ENCODE measurements at places on chromosomes 2 and 18.
A peak's percentile ranks its signal among the peaks of the same experiment; 100 is the strongest.

DNA sequence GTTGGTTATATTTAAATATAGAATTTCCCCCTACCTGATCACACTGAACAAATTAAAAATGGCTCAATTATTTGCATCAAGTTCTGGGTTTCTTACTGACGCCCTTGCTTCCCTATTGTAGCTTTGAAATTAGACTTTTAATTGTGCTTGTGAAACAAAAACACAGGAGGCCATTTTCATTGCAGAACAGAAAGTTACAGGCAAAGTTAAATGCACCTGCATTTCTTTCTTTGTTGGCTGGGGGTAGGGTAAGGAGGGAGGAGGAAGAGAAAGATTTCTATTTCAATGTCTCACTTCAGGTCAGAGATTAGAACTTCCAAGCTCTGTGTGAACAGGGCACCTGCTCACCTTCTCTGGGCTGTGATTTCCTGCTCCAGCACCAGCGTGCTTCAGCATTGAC, 199.6 kb downstream of the BCL11A start:
- no peak for DNase-seq

GRCh38 chr2:32260376-32260775, 4.3 kb downstream of the NLRC4 start:
- no peak for DNase-seq

DNA sequence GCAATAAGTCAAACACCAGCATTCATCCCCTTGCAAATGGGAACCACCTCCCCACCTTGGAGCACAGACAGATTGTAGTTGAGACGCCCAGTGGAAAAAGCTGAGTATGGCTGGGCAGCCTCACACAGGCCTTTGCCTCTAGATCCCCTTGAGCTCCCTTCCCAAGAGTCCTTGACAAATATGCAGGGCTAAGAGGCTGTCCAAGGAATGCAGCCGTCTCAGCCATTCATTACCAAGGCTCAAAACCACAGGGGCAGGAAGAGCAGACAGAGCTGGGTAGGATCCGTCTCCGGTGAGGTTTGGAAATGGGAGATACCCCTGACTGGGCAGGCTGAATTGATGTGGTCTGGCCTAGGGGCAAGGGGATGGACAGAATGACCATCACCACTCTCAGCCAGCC, 557.1 kb downstream of the TNS1 start:
- no peak for DNase-seq

DNA sequence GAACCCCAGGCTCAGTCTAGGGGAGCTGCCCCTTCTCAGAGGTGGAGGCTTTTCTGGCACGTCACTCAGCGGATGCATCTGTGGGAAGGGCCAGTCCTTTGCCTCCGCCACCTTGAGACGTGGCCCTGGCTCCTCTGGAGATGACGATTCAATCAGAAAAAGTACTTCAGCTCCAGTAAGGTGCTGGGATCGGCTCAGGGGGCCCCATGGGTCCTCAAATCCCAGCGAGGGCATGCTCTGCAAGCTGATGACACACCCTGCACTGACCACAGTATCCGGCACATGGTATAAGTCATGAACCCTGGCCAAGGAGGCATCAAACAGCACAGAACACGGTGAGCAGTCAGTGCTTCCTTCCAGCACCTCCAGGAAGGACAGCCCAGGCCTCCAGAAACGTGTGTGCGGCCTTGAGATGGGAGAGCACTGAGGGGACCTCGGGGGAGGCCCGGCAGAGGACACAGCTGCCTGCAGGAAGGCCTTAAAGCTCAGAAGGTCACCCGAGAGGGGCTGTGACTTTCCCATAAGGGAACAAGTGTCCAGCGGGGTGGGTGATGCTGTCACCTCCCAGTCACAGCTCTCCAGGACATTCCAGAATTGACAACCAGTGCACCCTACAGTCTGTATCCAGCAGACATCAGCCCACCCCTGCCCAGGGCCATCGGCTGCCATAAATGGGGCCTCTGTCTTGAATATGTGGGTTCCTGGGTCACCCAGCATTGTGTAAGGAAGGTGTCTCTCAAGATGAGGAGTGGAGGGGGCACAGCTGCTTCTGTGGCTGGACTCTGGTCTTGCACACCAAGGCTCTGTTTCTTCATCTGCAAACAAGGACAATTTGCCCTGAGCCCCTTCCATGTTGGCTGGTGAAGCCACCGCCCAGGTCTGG, 205.8 kb downstream of the NDUFA10 start:
- DNase-seq = peak; percentile 58

- DNase-seq = no peak
Measured at GRCh38 chr2:232286001-232286868, 92.3 kb upstream of the ALPP start.

- peak; percentile 6 for DNase-seq
Measured at GRCh38 chr2:173432049-173432754, 77.5 kb downstream of the CDCA7 start.

GRCh38 chr18:13173578-13174145, 44.9 kb upstream of the LDLRAD4 start:
- no peak for DNase-seq

DNA sequence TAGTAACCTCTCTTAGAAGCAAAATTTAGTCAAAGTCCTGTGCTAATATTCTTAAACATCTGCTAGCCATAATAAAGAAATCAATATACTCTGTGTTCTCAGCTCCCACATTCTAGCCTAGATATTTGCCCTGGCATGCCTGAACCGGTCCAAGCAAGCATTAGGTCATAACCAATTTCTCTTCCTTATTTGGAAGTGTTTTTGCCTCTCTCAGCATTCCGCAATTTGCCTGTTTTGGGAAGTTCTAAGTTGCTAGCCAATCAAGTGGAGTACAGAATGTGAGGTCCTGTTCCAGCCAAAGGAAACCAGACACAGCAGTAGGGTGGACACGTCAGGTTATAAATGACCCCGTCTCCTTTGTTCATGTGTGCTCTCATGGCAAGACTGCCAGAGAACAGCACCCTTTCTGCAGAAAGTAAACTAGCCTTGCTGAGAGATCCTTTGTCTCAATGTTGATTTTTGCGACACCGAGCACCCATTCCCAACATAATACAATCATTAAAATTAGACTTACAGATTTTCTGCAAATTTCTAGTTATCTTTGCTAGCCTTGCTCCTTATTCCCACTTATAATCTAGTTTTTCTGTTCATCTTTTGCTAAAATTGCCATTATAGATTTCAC, 13.0 kb upstream of the SULT1C4 start:
- peak; percentile 78 for DNase-seq

DNA sequence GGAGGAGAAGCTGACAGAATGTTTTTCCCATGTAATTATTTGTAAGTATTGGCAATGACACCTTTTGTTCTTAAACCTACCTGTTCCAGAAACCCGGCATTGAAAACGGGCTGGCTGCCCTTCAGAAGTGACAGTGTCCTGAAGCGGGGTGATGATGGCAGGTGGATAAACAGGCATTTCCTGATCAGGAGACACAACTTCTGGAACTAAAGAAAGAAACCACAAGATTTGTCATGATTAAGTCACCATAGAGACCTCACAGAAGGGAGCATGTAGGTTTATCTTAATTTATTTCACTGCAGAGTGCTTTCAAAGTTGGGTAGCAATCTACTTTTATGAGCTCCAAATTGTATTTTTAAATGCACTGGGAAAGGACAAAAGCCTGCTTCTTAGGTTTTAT, 43.1 kb downstream of the TTN start:
- peak; percentile 62 for DNase-seq

GRCh38 chr18:4017480-4017879, 437.6 kb downstream of the DLGAP1 start:
- no peak for DNase-seq

GRCh38 chr18:67425672-67426071, 90.8 kb downstream of the DSEL start:
- peak; percentile 97 for DNase-seq

DNA sequence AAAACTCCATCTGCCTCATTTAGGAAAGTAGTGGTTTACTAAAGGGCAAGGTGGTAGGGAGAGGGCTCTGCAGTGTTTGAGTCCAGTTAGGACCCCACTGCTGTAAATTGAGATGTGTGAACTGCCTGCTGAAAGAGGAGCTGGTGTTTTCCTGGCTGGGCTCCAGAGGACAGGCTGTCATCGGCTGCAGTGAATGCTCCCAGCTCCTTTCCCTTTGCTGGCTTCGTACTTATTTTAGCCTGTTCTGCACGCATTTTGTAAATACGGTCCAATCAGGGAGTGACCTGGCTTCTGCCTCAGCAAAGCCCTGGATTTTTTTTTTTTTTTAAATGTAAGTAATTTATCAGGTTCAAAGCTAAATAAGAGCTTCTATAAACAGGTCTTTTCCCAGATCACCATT, 37.5 kb downstream of the SLC4A3 start:
- no peak for DNase-seq

GRCh38 chr2:96409081-96409819, 73.7 kb downstream of the NCAPH start:
- DNase-seq = no peak

DNA sequence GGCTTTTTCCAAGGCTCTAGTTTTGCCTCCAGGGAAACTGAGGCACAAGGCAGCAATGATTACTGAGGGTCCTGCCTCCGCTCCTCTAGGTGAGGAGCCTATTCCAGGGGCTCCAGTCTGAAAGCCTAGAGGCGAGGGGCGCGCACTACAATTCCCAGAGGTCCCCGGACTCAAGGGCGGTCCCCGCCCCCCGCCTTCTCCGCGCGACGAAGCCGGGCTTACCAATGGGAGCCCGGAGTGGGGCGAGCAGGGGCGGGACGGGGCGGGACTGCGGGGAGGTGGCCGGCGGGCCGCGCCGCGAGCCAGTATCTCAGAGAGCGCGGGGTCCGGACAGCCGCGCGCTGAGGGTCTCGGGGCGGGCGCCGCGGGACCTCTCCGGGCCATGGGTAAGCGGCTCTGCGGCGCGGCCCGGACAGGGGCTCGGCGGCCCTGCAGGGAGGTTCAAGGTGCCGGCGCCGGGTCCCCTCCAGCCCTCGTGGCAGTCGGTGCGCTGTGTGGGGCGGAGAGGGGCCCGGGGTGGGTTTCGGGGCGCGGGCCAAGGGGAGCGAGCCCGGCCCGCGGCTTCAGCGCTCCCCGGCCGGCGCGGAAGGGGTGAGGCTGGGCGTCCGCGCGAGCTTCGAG, at the start of gene ARID5A:
Gene ARID5A, plus strand, starts transcription at position 308 of the 621 bp plus-strand sequence. Its CDS starts 75 bp downstream, at position 383.
- peak; percentile 58 for DNase-seq

DNA sequence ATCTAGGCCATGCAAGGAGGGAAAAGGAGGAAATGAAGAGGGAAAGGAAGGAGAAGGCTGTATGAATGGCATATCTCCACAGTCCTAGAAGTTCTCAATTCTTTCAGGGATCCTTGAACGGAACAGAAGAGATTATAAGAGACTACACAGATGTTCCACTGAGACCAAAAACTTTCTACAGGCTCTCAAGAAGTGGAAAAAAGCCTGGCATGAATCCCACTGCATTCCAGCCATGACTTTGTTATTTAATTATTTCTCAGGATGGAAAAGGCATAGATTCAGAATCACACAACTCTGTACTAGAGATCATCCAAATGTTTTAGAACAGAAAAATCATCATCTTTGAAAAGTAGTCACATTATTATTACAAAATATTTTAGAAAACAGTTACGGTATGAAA, 131.7 kb upstream of the CDH20 start:
- DNase-seq = no peak

DNA sequence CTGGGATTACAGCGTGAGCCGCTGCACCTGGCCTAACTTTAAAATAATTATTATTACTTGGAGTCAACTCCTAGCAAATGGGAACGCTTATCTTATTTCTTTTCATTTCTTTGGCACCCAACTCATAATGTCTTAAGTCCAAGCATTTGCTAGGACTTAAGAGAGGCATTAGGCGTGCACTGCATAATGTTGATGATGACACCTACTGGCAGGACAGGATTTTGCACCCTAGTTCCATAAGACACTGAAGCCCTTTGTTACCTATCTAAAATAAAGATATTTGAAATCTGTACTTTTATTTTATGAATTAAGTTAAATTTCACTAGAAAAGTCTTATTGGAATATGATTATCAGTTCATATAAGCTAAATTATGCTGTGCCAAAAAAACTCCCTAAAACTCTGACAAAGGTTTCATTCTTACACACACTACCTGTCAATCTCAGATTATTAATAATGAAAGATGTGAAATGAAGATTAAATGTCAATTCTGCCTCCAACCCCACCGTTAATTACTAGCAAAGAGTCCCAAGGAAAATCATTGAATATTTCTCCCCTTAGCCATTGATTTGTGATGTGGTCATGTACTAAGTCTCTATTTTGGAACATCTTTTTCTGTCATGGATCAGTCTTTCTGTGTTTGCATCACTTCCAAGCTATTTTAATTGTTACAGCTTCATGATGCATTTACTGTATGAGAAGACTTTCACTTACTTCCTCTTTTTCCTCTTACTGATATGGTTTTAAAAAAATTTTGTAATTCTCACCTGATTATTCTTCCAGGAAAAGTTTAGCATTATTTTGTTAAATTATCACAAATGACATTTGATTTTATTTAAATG, 12.7 kb upstream of the CDH2 start:
- peak; percentile 54 for DNase-seq

DNA sequence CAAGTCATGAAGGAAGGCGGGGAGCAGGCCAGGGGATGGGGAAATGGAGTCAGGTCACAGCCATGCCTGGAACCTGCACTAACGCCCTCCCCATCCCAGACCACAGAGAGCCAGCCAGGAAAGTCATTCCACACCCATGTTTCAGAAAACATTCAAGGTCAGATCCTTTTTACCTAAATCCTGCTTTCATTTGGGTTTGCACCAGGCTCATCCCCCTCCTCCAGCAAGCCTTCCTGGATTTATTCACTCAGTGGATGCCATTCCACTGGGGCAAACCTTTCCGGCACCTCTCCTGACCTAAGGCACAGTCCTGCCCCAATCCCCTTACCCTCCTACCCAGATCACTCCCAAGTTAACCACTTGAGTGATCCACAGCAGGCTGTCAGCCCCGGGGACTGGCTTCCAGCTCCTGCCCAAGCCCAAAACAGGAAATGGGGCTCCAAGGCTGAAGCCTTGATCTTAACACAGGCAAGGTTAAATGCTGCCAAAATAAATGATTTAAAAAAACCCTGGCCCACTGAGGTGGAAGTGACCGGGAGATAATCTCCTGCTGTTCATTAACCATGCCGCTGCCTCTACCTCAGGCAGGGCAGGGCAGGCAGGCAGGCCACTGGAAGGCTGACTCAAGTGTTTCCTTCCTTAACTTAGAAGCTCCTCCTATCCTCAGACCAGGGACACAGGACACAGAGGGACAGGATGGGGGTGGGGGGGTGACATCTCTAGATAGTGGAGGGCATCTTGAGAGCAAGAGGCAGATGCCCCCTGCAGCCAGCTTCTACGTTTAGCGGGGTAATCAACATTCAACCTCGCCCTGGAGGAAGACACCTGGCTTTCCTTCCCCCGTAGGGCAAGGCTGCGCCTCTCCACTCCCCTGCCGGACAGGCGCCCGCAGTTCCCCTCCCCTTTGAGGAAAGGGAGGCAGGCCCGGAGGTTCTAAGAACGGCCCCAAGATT, 1.4 kb downstream of the RAB11FIP5 start:
- peak; percentile 74 for DNase-seq

DNA sequence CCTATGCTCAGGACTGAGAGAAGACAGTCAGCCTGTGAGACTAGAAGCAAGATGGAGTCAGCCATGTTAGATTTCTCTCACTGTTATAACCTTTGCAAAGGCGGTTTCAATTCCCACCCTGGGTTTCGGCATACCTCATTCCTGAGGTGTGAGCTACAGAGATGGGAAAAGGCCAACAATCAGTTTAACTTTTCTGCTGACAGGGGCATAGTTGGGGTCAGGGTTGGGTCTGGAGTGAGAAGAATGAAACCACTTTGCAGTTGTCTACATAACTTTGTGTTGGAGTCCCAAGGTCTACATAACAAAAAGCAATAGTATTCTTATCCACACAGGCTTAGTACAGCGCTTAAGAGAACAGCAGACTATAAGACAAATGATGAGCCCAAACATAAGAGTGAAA, 28.1 kb upstream of the FEZ2 start:
- DNase-seq = no peak

- DNase-seq = peak; percentile 40
Measured at GRCh38 chr18:69261406-69261805, 139.3 kb upstream of the DOK6 start.
